8988T (cell line): ENCODE measurements at places on chromosomes 1 and 21.

GRCh38 chr1:244049162-244050013 is 1.7 kb upstream of the ZBTB18 start:
- DNase-seq, result peak; percentile 54

- peak; percentile 57 for DNase-seq
These were observed 871 bp upstream of the ETS2 start for GRCh38 chr21:38804789-38805327.

GRCh38 chr1:22255341-22256212 is 112.7 kb upstream of the WNT4 start:
- DNase-seq, result no peak

GRCh38 chr1:226121587-226122400 is 59.3 kb downstream of the H3-3A start:
- peak; percentile 99 for DNase-seq

- no peak for DNase-seq
These were observed 79.8 kb downstream of the PCBP3 start for GRCh38 chr21:45723049-45723958.

DNA sequence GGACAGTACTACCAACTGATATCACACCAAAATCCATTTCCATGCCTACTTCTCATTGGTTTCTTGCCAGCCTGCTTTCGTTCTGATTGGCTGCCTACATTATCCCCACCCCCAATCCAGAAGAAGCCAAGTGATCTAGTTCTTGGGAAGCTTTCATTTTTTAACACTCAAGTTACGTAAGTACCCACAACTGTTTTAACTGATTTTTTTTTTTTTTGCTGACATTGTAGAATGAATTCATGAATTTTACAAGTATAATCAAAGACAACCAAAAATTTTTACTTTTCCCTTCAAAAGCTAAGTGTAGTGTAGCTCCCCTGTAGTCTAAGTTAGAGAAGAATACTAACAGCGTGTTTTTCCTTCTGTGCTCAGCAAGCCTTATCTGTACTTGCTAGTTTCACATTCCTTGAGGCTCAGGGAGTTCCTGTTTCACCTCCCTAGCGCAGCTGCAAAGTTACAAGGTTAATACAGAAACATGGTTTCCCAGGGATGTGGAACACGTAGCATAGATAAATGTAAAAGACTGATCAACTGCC is at the start of gene SLC9C2:
Gene SLC9C2 (minus strand): TSS at position 17 of the 536 bp plus-strand sequence. CDS start 1,296 bp downstream, outside the sequence.
- DNase-seq, result no peak

DNA sequence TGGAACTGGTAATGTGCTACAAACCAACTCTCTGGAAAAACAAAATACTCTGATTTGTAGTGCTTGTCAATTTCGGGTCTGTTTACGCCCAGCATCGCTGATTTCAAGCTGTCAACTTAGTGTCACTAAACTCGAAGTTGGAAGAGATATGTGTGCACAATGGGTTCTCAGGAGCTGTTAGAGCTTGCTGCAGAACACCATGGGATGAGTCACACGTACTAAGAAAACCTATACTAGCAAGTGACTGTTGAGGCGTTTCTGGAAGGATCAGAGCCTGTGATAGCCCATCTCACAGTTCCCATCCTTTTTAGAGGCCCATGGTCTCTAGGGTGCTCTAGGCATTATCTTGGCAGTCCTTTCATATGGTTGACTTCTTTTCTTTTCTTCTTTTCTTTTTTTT is 14.3 kb downstream of the GMEB1 start:
- DNase-seq, result no peak

- no peak for DNase-seq
These were observed 128.2 kb downstream of the GALNT2 start for GRCh38 chr1:230195199-230195598.

DNA sequence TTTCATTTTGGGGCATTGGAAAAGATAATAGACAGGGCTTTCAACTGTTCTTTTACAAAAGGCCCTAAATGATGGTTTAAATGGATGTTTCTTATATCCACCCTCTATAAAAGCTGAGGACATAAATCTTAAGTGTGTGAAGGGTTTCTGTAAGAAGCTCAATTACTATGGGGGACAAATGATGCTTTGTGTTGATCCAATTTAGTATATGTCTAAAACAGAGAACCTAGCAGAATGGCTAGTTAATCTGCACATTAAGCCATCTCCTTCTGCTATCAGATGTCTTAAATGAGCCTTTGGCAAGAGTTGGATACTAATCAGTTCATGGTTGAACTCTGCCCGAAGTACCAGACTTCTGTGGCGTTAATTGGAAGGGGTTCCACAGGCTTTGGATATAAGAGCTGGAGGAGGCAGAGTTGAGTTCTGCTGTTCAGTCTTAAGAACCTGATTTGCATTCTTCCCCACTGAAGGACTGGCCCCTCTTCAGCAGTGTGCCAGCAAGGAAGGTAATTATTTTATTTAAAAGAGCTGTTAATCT is 43.1 kb downstream of the PTGFRN start:
- DNase-seq, result no peak

DNA sequence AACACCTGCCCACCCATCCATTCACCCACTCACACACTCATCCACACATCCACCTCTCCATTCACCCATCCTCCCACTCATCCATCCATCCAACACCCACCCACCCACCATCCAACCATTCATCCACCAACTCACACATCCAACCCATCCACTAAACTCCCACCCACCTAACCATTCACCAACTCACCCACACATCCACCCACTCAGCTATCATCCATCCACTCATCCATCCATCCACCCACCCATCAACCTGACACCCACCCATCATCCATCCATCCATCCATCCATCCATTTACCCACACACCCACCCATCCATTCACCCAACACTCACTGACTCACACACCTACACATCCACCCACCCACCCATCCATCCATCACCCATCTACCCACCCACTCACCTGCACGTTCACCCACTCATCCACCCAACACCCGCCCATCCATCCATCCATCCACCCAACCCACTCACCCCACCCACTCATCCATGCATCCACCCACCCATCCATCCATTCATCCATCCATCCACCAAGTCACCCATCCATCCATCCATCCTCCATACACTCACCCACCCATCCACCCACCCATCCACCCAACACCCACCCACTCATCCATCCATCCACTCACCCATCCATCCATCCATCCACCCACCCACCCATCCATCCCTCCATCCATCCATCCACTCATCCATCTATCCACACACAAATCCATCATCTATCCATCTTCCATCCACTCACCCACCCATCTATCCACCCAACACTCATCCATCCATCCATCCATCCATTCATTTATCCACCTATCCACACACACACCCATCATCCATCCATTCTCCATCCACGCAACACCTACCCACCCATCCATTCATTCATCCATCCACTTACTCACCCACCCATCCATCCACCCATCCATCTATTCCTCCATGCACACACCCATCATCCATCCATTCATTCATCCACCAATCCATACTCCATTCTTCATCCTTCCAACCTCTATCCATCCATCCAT is 17.4 kb upstream of the PRDM16 start:
- no peak for DNase-seq

DNA sequence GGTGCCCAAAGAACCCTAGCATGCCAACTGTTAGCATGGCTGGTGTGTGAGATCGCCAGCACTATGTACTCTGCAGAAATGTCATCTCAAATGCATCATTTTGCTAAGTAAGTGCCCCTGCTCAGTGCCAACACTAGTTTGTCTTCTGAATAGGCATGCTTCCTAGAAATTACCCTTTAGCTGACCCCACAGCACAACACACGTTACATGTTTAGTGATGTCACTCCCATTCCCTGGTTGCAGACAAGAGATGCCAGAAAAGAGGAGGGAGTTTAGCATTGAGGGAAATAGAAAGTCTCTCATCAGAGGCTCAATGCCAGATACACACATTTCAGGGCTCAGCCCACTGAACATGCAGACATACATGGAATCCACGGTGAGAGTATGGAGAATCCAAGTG is 9.3 kb upstream of the ST6GALNAC3 start:
- no peak for DNase-seq

- DNase-seq, result no peak
These were observed 129.8 kb downstream of the RPS6KC1 start for GRCh38 chr1:213180833-213181232.

DNA sequence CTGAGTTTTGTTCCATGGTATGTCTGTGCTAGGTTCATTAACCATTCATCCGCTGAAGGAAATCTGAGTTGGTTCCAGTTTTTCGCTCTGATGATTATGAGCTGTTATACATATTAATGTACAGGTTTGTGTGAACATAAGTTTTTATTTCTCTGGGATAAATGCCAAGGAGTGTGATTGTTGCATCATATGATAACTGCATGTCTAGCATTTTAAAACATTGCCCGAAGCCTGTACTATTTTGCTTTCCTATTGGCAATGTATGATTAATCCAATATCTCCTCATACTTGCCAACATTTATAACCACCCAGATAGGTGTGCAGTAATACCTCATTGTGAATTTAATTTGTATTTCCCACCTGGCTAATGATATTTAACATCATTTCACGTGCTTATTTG is 322.7 kb downstream of the ZNF326 start:
- DNase-seq, result no peak

DNA sequence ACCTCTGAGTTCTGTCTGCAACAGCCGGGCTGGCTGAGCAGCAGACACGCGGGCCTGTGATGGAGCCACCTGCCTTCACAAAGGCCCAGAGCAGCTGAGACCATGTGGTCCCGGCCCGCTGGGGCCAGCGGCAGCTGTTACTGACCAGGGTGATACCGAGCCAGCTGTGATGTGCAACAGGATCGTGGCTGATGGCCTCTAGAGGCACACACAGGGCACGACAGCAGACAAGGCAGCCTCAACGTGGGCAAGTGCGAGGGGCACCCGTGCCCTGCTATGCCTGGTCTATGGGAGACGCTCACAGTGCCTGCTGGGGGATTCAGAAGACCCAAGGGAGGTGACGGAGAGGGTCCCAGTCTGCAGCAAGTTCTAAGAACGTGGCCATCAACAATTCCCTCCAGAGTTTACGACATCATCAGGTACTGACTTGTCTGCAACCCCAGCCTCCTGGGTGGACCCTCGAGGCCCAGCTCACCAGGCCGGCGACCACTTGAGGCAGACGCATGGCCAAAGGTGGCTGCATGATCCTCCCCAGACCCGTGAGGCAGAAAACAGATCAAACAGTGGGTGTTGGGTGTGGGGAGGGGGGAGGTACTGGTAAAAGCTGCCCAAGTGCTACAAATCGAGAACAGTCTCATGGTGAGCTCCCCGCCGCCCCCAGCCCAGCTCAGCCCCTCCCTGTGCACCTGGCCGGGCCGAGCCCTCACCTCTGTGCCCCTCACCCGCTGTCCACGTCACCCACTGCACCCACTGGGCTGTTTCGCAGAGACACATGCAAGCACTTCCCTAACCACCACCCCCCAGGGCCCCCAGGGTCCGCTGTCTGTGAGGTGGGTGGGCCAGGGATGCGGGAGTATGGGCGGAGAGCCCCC is 6.0 kb downstream of the POFUT2 start:
- no peak for DNase-seq
